ENCODE measurements at places on chromosomes 11 and 22.
A peak's percentile ranks its signal among the peaks of the same experiment; 100 is the strongest.

- DNase-seq, result no peak
Observed at GRCh38 chr22:44330744-44331660, 18.3 kb upstream of the SHISAL1 start.

GRCh38 chr22:20436768-20437612 lies 635 bp downstream of the SCARF2 start:
- no peak for DNase-seq

DNA sequence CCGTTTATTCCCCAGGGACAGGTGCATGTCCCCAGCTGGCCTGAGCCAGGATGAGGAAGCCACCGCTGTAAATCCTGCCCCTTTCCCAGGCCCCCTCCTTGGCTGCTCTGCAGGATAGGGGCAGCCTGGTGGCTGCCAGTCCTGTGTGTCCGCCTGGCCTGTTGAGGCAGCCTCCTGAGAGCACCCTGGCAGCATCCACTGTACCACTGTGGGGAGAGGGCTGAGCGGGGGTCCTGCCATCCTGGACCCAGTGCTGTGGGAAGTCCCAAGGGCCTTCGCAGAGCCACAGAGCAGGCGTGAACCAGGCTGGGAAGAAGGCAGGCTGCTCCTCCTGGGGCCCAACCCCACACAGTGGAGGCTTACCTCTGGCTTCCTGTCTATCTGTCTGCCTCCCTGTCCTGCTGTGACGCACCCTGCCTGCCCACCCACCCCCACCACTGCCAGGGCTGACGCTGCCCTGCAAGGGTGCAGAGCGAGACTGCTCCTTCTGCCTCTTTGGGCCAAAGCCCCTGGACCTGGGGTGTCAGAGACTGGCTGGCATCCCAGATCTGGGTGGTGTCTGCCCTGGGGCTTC lies 8.4 kb downstream of the KCTD17 start:
- no peak for DNase-seq

- no peak for DNase-seq
Observed at GRCh38 chr11:97136067-97136466, 746.3 kb downstream of the JRKL start.

DNA sequence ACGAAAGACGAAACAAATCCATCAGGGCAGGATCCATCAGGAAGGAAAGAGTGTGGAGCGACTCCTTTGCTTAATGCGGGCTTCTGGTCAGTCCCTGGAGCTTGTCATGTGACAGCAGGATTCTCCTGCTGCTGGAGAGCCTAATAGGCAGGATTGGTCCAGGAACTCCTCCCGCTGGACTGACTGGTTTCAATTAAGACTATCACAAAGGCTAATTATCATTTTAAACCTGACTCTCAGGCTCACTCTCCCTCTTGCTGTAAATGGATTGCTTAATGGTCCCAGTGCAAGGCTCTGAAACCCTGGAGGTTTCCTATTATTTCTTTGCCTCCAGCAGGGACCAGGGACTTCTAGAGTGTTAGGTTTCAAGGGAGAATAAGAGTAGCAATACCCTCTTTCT lies 493.8 kb downstream of the NTM start:
- no peak for DNase-seq

DNA sequence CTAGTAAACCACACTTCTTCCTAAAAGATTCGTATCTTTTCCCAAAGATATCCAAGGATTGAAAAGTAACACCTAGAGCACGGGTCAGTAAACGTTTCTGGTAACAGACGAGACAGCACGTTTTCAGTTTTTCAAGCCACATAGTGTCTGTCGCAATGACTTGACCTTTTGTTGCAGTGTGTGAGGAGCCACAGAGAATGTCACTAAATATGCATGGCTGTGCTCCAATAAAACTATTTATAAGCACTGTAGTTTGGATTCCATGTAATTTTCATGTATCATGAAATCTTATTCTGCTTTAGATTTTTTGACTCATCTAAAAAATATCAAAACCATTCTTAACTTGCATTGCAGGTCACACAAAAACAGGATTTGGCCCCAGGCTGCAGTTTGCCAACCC lies 18.3 kb upstream of the MICAL3 start:
- no peak for DNase-seq

DNA sequence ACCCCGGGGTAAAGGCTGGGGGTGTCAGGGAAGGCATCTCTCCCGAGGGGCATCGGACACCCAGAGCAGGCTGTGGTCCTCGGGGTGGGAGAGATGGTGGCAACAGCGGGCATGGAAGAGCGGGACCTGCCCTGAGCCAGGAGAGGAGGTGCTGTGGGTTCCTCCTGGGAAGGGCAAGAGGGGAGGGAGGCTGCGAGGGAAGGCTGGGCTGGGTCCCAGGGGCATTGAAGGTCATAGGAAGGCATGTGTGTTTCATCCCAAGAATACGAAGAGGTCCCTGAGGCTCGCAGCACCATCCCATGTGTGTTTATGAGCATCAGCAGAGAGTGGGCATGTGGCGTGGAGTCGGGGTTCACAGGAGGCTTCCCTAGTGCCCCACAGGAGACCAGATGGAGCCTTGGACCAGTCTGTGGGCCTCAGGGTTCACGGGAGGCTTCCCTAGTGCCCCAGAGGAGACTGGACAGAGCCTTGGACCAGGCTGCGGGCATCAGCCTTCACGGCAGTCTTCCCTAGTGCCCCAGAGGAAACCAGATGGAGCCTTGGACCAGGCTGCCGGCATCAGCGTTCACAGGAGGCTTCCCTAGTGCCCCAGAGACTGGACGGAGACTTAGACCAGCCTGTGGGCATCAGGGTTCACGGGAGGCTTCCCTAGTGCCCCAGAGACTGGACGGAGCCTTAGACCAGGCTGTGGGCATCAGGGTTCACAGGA lies 420.6 kb downstream of the BRD1 start:
- no peak for DNase-seq

DNA sequence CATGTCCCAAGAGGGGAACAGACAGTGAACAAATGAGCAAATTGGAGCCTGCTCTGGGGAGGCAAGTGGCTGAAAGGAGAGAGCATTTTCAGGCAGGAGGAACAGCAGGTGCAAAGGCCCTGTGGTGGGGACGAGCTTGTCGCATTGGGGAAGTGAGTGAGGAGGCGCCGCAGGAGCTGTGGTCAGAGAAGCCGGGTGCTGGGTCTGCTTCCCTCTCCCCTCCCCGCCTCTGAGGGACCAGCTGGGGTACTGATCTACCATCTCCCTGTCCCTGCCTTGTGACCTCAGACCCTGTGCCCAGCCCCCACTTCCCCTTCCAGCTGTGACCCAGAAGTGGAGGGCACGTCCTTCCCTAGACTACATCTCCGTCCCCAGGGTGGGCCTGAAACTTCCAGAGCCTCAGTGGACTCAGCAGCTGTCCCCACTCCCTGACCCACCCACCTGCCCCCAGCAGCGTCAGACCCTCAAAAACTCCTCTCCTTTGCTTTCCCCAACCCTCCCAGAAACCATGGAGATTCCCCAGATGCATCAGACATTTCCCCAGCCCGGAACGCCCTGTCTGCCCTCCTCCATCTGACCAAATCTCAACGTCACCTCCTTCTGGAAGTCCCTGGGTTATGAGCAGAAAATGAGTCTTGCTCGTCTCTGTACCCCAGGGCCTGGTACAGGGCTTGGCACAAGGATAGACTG lies 19.7 kb upstream of the PDGFB start:
- DNase-seq, result no peak

- no peak for DNase-seq
Observed at GRCh38 chr11:1235306-1235900, 12.5 kb downstream of the MUC5B start.

DNA sequence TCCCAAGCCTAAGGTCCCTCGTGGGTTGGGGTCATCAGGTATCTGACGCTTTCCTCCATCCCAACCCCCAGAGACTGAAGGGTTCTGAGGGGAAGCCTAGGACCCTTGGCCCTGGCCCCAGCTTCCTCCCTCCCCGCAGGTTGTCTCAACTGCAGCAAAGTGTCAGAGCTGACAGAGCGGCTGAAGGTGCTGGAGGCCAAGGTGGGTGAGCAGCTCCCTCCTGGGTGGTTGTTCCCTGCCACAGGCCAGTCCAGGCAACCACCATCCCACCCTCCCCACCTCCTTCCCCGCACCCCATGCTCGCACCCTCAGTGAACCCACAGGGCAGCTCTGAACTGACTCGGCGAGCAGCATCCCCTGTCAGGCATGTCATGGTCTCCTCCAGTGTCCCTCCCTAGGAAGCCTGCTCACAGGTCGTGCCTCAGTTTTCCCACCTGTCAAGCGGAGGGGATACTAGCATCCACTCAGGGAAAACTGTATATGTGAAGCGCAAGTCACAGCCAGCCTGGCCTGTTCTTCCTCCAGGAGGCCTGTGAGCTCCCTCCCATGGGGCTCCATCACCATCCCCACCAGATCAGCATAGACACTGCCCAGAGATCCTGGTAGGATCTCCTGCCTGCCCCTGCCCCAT lies 20.8 kb downstream of the EMID1 start:
- DNase-seq, result no peak

DNA sequence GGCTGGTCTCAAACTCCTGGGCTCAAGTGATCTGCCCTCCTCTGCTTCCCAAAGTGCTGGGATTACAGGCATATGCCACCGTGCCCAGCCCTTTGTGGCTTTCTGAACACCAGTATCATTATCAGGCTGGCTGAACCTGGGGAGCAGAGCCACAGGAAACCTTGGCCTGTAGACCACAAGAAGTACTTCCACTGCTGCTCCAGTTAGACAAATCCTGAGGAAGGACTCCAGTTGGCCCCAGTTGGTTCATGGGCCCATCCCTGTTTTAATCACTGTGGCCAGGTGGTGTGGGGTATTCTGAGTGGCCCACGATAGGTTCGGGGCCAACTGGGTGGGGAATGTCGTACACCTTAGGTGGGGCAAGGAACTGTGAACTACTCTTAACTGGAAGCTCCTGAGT lies 5.5 kb upstream of the DUSP18 start:
- DNase-seq, result no peak

DNA sequence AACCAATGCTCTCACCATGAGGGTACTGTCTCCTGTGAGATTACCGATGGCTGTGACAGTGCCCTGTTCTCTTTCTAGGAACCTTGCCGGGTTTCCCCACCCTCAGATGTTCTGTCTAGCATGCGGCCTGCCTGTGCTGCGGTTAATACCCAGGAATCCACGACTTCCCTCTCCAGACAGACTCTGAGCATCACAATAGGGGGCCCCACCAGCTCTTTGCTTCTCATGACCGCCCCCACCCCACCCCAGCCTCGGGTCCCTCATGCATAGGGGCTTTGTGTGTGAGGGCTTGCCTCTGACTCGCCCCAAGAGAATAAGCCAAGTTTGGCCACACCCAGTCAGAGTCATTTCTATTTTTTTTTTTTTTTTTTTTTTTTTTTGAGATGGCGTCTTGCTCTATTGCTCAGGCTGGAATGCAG lies 10.3 kb downstream of the PARVG start:
- DNase-seq, result no peak

DNA sequence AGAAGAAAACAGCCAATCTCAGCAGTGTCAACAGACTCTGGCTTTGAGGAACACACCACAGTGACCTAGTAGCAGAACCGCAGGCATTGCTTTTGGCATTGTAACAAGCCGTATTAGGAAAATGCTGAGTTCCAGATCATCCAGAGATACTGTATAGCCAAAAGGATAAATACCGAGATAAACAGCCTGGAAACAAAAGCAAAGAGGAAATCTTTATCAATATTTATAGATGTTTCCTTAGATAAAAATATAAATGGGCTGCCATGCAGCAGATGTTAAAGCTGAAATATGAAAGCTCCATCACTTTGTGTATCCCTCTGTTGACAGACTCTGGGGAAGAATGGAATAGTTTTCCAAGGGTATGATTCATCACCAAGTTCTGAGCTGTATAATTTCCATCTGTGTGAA lies 98.9 kb upstream of the TP53AIP1 start:
- no peak for DNase-seq

DNA sequence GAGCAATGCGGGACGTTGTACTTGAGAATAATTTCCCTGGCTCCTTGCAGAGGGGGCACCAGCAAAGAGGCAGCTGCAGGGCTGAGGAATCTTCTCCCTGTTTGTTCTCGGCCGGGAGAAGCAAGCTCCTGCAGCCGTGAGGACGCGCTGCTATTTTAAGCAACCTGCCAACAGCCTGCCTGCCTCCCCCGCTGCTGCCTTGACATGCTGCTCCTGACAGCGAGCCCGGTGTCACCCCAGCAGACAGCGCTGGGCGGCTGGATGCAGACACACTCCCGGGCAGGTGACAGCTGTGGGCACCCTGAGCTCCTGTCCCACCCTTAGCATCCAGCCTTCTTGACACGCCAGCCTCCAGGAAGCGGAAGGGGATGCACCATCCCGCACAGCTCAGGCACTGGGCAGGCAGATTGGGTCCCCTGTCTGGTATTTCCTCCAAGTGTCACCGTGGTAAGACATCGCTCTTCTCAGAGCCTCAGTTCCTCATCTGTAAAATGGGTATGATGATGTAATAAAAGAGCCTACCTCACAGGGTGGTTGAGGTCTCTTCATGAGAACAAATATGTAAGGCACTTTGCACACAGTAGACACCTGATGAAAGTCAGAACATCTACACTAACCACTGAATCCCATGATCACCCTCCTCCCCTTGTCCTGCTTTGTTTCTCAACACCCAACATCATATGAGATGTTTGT lies 530.6 kb downstream of the MN1 start:
- DNase-seq, result no peak

- DNase-seq, result peak; percentile 5
Observed at GRCh38 chr11:86699040-86699791, 26.8 kb upstream of the ME3 start.

- DNase-seq, result no peak
Observed at GRCh38 chr22:44918166-44918924, 91.5 kb downstream of the PHF21B start.

DNA sequence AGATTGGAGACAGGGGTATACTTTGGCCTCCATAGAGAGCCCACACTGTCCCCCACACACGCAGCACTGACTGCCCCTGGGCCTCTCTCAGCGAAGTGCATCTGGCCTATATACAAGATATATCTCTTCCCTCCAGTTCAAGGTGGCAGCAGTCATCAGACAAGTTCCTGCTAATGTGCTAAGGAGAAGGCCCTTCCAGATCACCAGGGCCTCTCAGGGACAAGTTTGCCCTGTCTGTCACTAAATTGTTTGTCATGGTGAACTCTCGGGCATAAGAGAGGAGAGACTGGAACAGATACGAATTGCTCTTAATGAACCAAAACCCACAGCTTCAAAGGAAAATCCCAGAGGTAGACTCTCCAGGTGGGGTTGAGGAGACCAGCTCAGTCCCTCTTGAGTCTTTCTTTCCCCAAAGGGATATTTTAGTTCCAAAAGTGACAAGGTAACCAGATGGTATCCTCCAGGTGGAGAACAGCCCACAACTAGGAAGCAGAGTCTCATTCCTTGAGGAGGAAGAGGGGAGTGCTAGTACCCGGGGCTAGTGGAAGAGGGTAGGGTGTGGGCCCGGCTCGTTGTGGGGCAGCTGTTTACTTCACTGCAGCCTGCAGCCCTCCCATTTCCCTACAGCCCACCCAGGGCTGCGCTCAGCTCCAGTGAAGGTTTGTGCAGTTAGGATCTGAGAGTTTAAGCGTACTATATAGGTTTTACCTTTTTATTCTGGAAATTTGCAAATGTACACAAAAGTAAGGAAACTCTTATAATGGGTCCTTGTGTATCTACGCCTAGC lies 2.2 kb upstream of the SLC35C1 start:
- DNase-seq, result no peak

- DNase-seq, result no peak
Observed at GRCh38 chr11:620201-620600, 4.5 kb upstream of the IRF7 start.
